Bronchial epithelial cell (primary cell): ENCODE measurements at places on chromosomes 3 and 15. TPM values are rescaled to one million over a fixed set of nuclear protein-coding genes. Genes with fewer than 3 reads are reported as not detected.

CYP8B1 gene
- not detected in 2 replicates for total RNA-seq

- DNase-seq = no peak
Measured at GRCh38 chr3:112115806-112116383, 17.2 kb downstream of the GCSAM start.

GRCh38 chr15:88255484-88256278, 858 bp downstream of the NTRK3 start:
- no peak for DNase-seq

DNA sequence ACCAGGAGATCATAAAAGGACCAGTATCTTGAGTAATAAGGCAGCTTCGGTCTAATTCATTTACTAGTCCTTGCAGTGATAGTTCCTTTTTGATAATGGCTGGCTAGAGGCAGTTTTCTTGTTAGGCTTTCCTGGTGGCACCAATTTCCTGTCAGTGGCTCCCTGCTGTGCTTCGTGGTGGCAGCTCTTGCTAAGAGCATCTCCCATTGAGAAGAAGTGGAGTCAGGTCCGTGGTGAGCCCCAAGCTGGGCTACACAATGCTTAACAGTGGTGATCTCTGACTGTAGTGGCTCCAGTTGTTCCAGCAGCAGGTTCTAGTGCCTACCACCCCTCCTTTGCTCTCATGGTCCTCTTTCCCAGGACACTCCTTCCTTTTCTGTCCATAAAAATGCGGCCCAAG, 111.2 kb downstream of the RAP2B start:
- DNase-seq = no peak

GRCh38 chr3:194995334-194995733, 275.6 kb downstream of the XXYLT1 start:
- no peak for DNase-seq

CXCR6 gene
- total RNA-seq = not detected in 2 replicates

- DNase-seq = no peak
Measured at GRCh38 chr3:122021811-122022401, at the start of gene ILDR1. TSS of gene ILDR1 (minus strand) at chr3:122022247. CDS start at chr3:122022077, 170 bp downstream.

- no peak for DNase-seq
Measured at GRCh38 chr3:188137051-188137450, 16.9 kb upstream of the LPP start.

GRCh38 chr15:51180011-51180410, 85.3 kb upstream of the TNFAIP8L3 start:
- no peak for DNase-seq

GRCh38 chr3:16559653-16560365, 45.4 kb downstream of the DAZL start:
- DNase-seq = no peak
